ENCODE measurements at places on chromosomes 2 and 18. TPM values are rescaled to one million over a fixed set of nuclear protein-coding genes. Genes with fewer than 3 reads are reported as not detected.

Gene PROKR1
- not detected for polyA plus RNA-seq

Gene ANTXR1
- polyA plus RNA-seq = not detected

Gene NT5C1B
- polyA plus RNA-seq = 0.55 TPM

Gene PJVK
- polyA plus RNA-seq = 0.15 TPM

Gene RAB27B
- 1.1 TPM for polyA plus RNA-seq

Gene POU3F3
- not detected for polyA plus RNA-seq

Gene TP53I3
- polyA plus RNA-seq = 4.1 TPM

Gene FAM110C
- polyA plus RNA-seq = not detected

Gene CNRIP1
- not detected for polyA plus RNA-seq

Gene CFAP53
- not detected for polyA plus RNA-seq

Gene SP5
- polyA plus RNA-seq = not detected

Gene HIBCH
- 22.5 TPM for polyA plus RNA-seq

Gene CRACDL
- polyA plus RNA-seq = not detected

Gene ERFE
- polyA plus RNA-seq = not detected

Gene COQ10B
- polyA plus RNA-seq = 29.9 TPM

Gene CTLA4
- polyA plus RNA-seq = not detected

Gene MC2R
- not detected for polyA plus RNA-seq

Gene DYNAP
- polyA plus RNA-seq = not detected

Gene RBM44
- 0.11 TPM for polyA plus RNA-seq

Gene CNTNAP5
- not detected for polyA plus RNA-seq

Gene MARCO
- not detected for polyA plus RNA-seq

Gene SCN3A
- polyA plus RNA-seq = 0.85 TPM

Gene DNAH7
- 0.11 TPM for polyA plus RNA-seq

Gene CAPN14
- 2.9 TPM for polyA plus RNA-seq

Gene PTMA
- polyA plus RNA-seq = 2,664 TPM

Gene PFN4
- not detected for polyA plus RNA-seq

Gene DLX1
- polyA plus RNA-seq = not detected

Gene CDH7
- polyA plus RNA-seq = not detected

Gene EVX2
- polyA plus RNA-seq = not detected

Gene KLHL14
- 22.5 TPM for polyA plus RNA-seq

Gene CNDP1
- not detected for polyA plus RNA-seq

Gene FOSL2
- 0.50 TPM for polyA plus RNA-seq

Gene SERPINB4
- polyA plus RNA-seq = not detected

Gene SESTD1
- 23.6 TPM for polyA plus RNA-seq

Gene IL36RN
- polyA plus RNA-seq = not detected

Gene DYSF
- polyA plus RNA-seq = 0.34 TPM

Gene FAM168B
- 32.0 TPM for polyA plus RNA-seq

Gene HAAO
- polyA plus RNA-seq = 5.7 TPM

Gene CABLES1
- 0.30 TPM for polyA plus RNA-seq

Gene SP100
- 288 TPM for polyA plus RNA-seq

Gene KCNG2
- polyA plus RNA-seq = not detected

Gene FBLN7
- polyA plus RNA-seq = 0.20 TPM

Gene DSC3
- not detected for polyA plus RNA-seq

Gene MC4R
- not detected for polyA plus RNA-seq

Gene G6PC2
- not detected for polyA plus RNA-seq

Gene IL1A
- polyA plus RNA-seq = not detected

Gene DYTN
- not detected for polyA plus RNA-seq

Gene IL1B
- polyA plus RNA-seq = not detected

Gene DNER
- not detected for polyA plus RNA-seq

Gene DSG1
- not detected for polyA plus RNA-seq

Gene SRD5A2
- polyA plus RNA-seq = not detected

Gene ZNF892
- polyA plus RNA-seq = 0.53 TPM

Gene CTDP1
- 12.1 TPM for polyA plus RNA-seq

Gene RIT2
- polyA plus RNA-seq = not detected

Gene SPATA3
- polyA plus RNA-seq = not detected

Gene RAB6D
- polyA plus RNA-seq = not detected

Gene LHCGR
- not detected for polyA plus RNA-seq

Data from IgD-negative memory B cell (primary cell).